NCI-H446 treated with DMSO at 0.1 percent for 48 hours (cell line): ENCODE measurements at places on chromosomes 4 and X.

GRCh38 chrX:46263494-46263893 is 281.7 kb downstream of the ZNF674 start:
- DNase-seq, result no peak

DNA sequence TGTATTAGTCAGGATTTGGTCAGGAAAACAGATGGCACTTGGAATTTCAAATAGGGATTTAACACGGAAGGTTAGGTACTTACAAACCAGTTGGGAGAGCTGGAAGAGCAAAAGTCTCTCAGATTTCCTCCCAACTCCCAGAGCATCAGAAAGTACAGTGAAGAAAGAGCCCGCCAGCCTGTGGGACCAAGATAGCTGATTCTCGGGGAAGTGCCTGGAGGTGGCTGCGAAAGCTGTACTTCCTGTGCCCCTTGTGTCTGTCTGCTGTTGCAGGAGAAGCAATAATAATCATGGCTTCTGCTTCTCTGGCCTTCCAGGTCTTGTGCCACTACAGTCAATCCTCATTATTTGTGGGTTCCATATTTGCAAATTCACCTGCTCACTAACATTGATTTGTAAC is 221.0 kb upstream of the BCOR start:
- no peak for DNase-seq

- no peak for DNase-seq
Measured at GRCh38 chrX:135740681-135741149, 27.3 kb downstream of the CT45A1 start.

DNA sequence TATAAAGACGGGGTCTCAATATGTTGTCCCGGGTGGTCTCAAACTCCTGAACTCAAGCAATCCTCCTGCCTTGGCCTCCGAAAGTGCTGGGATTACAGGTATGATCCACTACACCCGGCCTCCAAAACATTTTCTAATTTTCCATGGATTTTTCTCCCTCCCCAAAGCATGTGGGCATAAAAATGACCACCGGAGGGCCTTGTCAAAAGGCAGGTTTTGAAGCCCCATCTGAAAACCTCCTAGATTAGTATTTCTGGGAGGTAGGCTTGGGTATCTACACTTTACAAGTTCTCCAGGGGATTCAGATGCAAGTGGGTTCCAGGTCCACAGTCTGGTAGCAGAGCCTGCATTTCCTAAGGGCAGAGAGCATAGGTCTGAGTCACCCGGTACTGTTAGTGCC is 1.4 kb upstream of the GPR173 start:
- no peak for DNase-seq

DNA sequence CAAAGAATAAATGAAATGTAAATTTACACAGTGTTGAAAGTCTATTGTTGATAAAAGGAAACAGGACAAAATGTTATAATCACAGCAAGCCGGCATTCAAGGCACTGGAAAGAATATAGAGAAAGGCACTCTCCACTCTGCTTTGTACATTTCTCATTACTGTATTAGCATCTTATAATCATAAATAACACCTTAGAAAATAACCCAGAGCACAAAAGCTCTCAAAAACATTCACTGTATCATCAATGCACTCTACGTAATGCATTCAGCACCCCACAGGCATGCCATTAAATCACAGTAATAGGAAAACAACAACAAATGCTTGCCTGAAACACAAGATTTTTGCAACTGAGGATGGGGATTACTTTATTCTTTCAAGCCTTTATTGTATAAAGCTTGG is 75.3 kb upstream of the TRPC3 start:
- no peak for DNase-seq

- no peak for DNase-seq
Measured at GRCh38 chrX:110003167-110004156, 548 bp downstream of the TMEM164 start.

- DNase-seq, result no peak
Measured at GRCh38 chr4:94721310-94721709, 36.4 kb upstream of the BMPR1B start.

GRCh38 chr4:165724786-165725185 is 148.3 kb upstream of the TLL1 start:
- DNase-seq, result no peak

- peak; percentile 46 for DNase-seq
Measured at GRCh38 chr4:159446266-159446976, 343.5 kb downstream of the RAPGEF2 start.

GRCh38 chr4:179095585-179096221 is 1653.5 kb upstream of the AGA start:
- DNase-seq, result no peak

DNA sequence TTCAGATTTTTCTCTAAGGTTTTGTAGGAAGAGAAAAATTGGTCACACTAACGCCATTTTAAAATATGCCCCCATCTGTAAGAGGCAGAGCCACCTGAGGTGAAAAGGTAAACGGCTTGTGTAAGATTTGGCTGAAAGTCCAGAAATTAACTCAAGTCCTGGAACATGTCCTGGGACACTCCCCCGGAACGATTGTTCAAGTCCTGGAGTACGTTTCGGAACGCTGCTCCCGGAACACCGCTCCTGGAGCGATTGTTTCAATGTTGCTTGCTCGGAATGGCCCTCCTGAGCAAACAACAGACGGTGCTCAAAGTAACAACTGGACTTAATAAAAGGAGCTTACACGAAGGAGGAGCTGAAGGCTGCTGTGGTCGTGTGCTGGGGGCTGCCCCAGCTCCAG is 796.5 kb upstream of the SLIT2 start:
- DNase-seq, result no peak

- DNase-seq, result no peak
Measured at GRCh38 chrX:154032653-154033052, 13.0 kb upstream of the IRAK1 start.

DNA sequence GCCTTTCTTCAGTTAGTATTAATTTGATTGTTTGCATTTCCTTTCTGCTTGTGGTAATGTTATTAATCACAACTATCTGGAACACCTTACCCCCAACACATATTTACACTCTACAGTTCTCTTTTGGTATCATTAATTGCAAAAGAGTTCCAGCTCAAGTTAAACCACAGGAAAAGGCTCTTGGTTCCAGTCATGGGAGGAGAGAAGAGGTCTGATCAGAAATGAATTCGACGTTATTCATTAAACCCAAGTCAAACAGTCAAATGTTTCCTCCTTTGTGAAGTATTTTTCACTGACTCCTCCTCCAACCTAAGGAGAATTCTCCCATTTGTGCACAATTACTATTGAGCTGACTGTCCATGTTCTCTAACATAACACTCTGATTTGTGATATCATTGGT is 91.4 kb downstream of the SLC39A8 start:
- DNase-seq, result no peak

- no peak for DNase-seq
Measured at GRCh38 chr4:186494496-186494895, 60.9 kb downstream of the MTNR1A start.

GRCh38 chrX:136291824-136292223 is 8.9 kb upstream of the ADGRG4 start:
- DNase-seq, result no peak

- no peak for DNase-seq
Measured at GRCh38 chr4:6362896-6363295, 93.2 kb downstream of the WFS1 start.

DNA sequence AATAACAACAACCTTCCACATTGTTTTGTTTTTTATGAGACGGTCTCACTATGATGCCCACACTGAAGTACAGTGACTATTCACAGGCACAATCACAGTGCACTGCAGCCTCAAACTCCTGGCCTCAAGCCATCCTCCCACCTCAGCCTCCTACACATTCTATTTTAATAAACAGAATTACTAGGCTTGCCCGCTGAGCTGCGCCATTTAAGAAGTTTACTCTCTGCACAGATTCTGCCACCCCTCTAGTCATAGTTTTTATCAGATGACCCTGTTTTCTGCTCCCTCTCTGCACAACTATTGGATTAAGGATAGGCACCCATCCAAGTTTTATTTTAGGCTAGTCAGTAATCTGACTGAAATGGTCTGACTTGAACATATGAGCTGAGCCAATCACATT is 11.3 kb upstream of the COX18 start:
- no peak for DNase-seq

GRCh38 chrX:31860686-31861085 is 788.8 kb upstream of the FTHL17 start:
- no peak for DNase-seq

GRCh38 chrX:38271154-38271716 is 50.6 kb upstream of the SRPX start:
- no peak for DNase-seq

DNA sequence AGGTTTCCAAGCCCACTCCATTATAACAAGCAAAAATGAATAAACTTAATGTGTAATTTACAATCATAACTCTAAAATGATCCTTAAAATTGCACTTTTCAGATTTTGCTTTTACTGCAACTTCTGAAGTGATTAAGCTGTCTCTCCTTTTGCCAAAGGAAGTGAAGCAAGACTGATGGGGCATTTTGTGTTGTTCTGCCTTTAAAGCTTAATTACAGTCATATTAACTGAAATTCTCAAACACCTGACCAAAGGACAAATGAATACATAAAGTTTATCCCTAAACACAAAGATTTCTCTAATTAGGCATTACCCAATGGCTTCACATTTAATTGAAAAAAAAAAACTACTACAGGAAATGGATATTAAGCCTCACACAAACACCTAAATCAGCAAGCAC is 101.8 kb downstream of the ATP11C start:
- DNase-seq, result no peak

DNA sequence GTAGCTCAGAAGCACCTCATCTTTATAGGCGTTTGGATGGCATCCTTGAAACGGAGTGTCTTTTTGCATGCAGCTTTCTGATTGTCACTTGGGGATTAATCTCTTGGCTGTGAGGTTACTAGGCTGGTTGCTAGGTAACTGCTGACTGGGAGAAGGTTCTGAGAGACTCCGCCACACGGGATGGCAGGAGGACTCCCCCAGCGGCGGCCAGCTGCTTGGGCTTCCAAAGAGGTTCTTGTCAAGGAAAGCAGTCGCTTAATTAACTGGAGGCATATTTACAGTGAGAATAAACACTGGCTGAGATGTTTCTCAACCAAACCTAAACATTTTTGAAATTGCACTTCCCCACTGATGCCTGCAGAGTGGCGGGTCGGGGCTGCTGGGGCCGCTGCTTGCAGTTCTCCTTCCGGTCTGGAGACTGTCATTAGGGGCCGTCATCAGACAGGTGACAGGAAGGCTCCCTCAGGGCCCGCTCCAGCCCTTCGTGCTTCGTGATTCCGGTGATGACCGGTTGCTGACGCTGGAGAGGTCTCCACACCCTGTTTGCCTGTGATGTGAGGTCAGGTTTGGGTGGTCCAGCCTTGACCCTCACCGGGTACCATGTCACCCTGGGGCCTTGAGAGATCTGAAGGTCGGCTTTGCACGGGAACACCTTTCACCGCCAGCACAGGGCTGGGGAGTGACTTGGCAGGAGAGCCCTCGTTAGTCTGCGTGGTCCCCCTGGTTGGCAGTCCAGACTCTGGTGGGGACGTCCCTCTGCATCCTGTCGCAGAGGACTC is 9.1 kb downstream of the NSG1 start:
- DNase-seq, result no peak

DNA sequence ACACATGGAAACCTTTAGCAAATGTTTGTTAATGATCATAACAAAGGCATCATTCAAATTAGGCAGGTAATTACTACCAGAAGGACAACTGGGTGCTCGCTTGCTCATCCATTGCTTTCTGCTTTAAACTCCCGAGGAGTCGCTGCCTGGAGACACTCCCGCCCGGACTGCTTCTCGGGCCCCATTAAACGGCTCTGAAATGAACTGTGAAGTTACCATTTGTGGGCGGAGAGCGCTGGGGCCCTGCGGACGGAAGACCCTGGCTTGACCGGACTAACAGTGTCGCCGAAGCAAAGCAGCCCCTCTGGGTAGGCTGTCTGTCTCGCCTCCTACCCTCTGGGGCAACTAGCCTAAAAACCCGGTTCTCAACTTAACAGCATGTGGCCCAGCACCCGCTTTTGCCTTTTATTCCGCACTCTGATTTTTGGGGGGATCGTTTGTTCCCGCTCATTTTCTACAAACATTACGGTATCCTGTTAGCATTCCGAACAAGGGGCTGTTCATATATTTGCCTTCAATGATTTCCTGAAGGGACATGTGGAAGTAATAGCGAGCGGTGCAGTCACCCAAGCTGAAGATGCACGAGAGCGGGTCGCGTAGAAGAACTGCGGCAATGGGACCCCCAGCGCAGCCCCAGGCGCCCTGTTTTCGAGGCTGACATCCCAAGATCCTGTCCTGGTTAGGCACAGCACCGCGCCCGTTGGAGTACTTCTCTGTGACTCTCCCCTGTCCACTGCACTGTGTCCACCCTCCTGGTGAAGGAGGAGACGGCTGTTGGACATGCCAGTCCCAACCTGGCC is 1.6 kb upstream of the PDGFRA start:
- no peak for DNase-seq

GRCh38 chrX:5236096-5236495 is 992.6 kb downstream of the NLGN4X start:
- no peak for DNase-seq

- DNase-seq, result no peak
Measured at GRCh38 chr4:74364652-74365491, at the start of gene EREG. EREG (plus strand) TSS chr4:74365145; CDS start chr4:74365309, 164 bp downstream.

GRCh38 chr4:142419712-142420111 is 426.4 kb downstream of the INPP4B start:
- no peak for DNase-seq

DNA sequence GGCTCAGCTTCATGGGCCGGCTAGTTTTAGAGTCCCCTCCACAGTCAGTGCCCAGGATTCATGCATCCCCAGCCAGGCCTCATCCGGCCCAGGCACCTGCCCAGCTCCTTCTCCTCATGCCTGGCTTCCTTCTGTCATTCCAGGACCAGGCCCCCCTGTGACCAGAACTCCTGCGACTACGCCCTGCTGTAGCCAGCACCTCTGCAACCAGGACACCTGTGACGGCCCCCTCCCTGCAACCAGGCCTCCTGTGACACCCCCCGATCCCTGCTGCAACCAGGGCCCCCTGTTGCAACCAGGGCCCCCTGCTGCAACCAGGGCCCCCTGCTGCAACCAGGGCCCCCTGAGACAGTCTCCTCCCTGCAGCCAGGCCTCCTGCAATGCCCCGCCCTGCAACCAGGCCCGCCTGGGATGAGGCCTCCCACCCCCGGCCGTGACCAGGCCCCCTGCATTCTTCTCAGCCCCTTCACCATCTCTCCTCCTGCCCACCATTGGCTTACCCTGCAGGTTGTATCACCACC is 46.8 kb downstream of the HTRA3 start:
- DNase-seq, result no peak

DNA sequence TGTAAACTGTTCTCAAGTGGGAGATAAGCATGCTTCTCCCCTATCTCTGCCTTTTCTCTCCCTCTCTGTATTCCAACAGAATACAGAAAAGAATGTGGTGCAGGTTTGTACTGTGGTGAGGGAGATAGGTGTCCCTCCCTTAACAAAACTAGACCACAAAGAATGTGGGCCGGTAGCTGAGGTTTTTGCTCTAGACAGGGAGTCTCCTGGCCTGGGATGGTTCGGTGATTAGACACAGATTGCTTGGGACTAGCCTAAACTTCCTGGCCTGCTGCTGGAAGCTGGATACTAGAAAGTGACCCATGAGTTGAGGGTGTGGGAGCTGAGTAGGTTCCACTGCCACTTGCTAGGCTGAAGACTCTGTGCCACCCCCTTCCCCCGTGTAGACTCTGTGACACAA is 143.0 kb downstream of the CXXC4 start:
- no peak for DNase-seq
